Breast epithelium (tissue), 4 donors: ENCODE measurements at places on chromosomes 3 and 15.

GRCh38 chr3:131172502-131173200, 146.0 kb downstream of the NEK11 start:
- no peak overlapping the region for H3K4me3 ChIP-seq
- DNase-seq = no peak
- H3K4me1 ChIP-seq = no peaks in the 10 kb centered on the region
- no peaks in the 10 kb centered on the region for H3K36me3 ChIP-seq
- no peaks in the 10 kb centered on the region for H3K27me3 ChIP-seq

- no peak overlapping the region for H3K27ac ChIP-seq
- no peaks in the 10 kb centered on the region for H3K4me1 ChIP-seq
- no peaks in the 10 kb centered on the region for H3K27me3 ChIP-seq
- H3K4me3 ChIP-seq = no peak overlapping the region
- DNase-seq = no peak
Measured at GRCh38 chr3:187973977-187974870, 179.7 kb upstream of the LPP start.

GRCh38 chr15:37004981-37005735, 95.2 kb downstream of the MEIS2 start:
- DNase-seq = no peak
- no peak overlapping the region for H3K27ac ChIP-seq
- no peak overlapping the region for H3K4me3 ChIP-seq
- H3K36me3 ChIP-seq = no peaks in the 10 kb centered on the region

GRCh38 chr3:139378587-139379241, 10.7 kb downstream of the COPB2 start:
- no peaks in the 10 kb centered on the region for H3K4me1 ChIP-seq
- DNase-seq = no peak
- H3K27ac ChIP-seq = no peak overlapping the region
- no peaks in the 10 kb centered on the region for H3K27me3 ChIP-seq

DNA sequence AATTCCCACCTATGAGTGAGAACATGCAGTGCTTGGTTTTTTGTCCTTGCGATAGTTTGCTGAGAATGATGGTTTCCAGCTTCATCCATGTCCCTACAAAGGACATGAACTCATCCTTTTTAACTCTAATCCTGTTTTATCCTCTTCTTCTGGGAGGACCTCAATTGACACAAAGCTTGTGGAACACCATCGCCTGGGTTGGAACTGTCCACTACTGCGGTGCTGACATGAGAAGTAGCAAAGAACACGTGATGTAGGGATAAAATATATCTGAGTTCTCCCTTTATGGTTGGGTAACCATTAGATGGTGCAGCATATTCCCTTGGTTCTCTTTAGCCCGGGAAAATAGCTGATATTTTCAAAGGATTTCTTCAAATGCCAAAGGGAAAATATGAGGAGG, 105.3 kb upstream of the TOPAZ1 start:
- no peak overlapping the region for H3K27ac ChIP-seq
- H3K27me3 ChIP-seq = no peaks in the 10 kb centered on the region
- H3K4me3 ChIP-seq = no peak overlapping the region
- H3K36me3 ChIP-seq = no peaks in the 10 kb centered on the region
- no peaks in the 10 kb centered on the region for H3K4me1 ChIP-seq
